ENCODE measurements at places on chromosomes 12 and 14. TPM values are rescaled to one million over a fixed set of nuclear protein-coding genes. Genes with fewer than 3 reads are reported as not detected.

ARMH4 gene
- total RNA-seq: not detected

GPR68 gene
- total RNA-seq: 11.9 TPM

FOXG1 gene
- total RNA-seq: not detected

BAZ2A gene
- 80.1 TPM for total RNA-seq

ITGA5 gene
- 36.6 TPM for total RNA-seq

HAL gene
- 0.25 TPM for total RNA-seq

TAS2R8 gene
- not detected for total RNA-seq

TAS2R50 gene
- not detected for total RNA-seq

CLEC4C gene
- not detected for total RNA-seq

OASL gene
- total RNA-seq: 11.1 TPM

IFI27 gene
- 0.86 TPM for total RNA-seq

HELB gene
- total RNA-seq: 16.2 TPM

GPR137C gene
- total RNA-seq: 0.11 TPM

WIF1 gene
- total RNA-seq: not detected

BIN2 gene
- total RNA-seq: 39.5 TPM

DHRS2 gene
- 3.3 TPM for total RNA-seq

IL31 gene
- not detected for total RNA-seq

SLC6A15 gene
- total RNA-seq: not detected

AKAP3 gene
- 3.5 TPM for total RNA-seq

CNIH1 gene
- total RNA-seq: 82.0 TPM

SLC17A8 gene
- not detected for total RNA-seq

AHNAK2 gene
- total RNA-seq: 0.02 TPM

GLRX5 gene
- 47.3 TPM for total RNA-seq

TBX3 gene
- not detected for total RNA-seq

INTS13 gene
- 102 TPM for total RNA-seq

DDIT3 gene
- 28.0 TPM for total RNA-seq

ADAM21 gene
- total RNA-seq: 0.29 TPM

P2RX7 gene
- 3.6 TPM for total RNA-seq

STXBP6 gene
- not detected for total RNA-seq

EID3 gene
- total RNA-seq: 3.7 TPM

ISM2 gene
- 0.74 TPM for total RNA-seq

KRT2 gene
- not detected for total RNA-seq

NOVA1 gene
- not detected for total RNA-seq

RND1 gene
- 3.2 TPM for total RNA-seq

SIX6 gene
- not detected for total RNA-seq

LRP6 gene
- 2.0 TPM for total RNA-seq

CAPZA3 gene
- not detected for total RNA-seq

R3HDM2 gene
- 33.2 TPM for total RNA-seq

ABCD2 gene
- 3.8 TPM for total RNA-seq

RBMS2 gene
- total RNA-seq: 2.8 TPM
